ENCODE measurements at places on chromosomes 7 and 10.

GRCh38 chr7:7173956-7174632 lies 8.2 kb upstream of the C1GALT1 start:
- no peak for DNase-seq

DNA sequence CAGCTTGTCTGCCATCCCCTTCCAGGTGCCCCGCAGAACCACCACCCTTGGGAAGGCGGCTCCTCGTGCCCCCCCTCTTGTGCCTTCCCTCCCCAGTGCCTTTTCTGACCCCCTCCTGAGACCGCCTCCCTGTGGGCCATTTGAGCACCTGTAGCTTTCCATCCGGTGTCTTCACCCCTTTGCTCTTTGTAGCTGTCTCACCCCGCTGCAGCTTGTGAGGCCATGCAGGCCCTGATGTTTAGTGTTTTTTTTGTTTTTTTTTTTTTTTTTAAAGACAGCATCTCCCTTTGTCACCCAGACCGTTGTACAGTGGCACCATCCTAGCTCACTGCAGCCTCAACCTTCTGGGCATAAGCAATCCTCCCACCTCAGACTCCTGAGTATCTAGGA lies 52.5 kb downstream of the CUX1 start:
- no peak for DNase-seq

GRCh38 chr10:3502673-3503072 lies 282.3 kb downstream of the KLF6 start:
- DNase-seq: no peak

- no peak for DNase-seq
These were observed 563 bp upstream of the COA1 start for GRCh38 chr7:43729924-43730248.

- DNase-seq: no peak
These were observed 65.0 kb downstream of the ANKRD7 start for GRCh38 chr7:118289476-118289875.

GRCh38 chr10:98438715-98439114 lies 8.0 kb downstream of the HPS1 start:
- no peak for DNase-seq

GRCh38 chr7:129951226-129952085 lies 1.3 kb downstream of the UBE2H start:
- no peak for DNase-seq

DNA sequence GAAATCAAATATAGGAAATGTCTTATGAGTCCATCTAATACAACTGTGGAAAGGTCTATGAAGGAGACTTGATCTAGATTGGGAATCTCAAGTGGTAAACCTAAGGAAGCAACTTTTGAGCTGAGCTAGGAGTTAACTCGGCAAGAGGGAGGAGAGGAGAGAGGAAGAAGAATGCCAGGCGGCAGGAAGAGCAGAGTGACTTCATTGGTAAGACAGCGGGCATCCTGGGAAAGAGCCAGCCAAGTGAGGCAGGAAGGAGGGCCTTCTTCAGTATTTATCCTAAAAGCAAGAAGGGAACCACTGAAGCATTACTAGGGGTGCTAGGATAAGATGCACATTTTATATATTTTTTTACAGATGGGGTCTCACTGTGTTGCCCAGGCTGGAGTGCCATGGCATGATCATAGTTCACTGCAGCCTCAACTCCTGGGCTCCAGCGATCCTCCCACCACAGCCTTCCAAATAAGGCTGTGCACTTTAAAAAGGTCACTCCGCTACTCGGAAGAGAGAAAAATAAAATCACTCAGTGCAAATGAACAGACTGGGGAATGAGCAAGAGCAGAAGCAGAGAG lies 2.0 kb downstream of the BCL7B start:
- DNase-seq: no peak

DNA sequence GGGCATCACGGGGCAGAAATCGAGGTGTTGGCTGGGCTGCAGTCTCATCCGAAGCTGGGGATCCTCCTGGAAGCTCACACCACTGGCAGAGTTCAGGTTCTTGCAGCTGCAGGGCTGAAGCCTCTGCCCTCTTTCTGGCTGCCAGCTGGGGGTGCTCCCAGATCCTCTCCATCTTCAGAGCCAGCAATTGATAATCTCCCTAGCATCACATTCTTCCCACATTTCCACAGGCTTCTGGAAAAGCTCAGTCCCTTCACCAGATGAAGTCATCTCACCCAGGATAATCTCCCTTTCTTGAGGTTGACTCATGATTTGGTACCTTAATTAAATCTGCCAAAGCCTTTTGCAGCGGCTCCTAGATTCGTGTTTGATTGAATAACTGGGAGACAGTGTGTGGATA lies 55.2 kb downstream of the NRP1 start:
- no peak for DNase-seq

DNA sequence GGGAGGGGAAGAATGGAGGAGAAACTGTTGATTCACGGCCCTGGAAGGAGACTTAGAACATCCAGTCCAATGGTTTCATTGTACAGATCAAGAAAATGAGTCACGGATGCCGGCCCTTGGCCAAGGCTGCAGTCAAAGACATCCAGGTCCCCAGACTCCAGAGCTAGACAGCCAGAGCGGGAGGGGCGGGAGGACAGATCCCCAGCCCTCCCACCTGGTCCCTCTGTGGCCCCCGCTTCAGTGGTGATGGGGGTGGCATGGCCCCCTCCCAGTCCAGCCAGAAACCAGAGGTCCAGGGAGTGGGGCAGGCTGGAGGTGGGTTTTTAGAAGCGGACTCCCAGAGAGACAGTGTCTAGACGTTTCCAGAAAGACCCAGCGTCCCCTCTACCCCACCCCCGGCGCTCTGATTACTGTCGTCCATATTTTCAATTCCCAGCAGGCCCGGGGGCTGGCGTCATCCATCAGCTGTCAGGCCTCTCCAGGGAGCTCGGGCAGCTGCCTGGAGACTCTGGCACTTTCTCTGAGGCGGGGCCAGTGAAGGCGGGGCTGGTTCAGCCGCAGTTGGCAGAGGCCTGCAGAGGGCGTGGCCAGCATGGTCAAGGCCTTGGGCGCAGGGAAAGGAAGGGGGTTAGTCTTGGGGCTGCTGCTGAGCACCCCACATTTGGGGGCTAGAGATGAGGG lies 8.0 kb upstream of the HSPB1 start:
- DNase-seq: no peak

DNA sequence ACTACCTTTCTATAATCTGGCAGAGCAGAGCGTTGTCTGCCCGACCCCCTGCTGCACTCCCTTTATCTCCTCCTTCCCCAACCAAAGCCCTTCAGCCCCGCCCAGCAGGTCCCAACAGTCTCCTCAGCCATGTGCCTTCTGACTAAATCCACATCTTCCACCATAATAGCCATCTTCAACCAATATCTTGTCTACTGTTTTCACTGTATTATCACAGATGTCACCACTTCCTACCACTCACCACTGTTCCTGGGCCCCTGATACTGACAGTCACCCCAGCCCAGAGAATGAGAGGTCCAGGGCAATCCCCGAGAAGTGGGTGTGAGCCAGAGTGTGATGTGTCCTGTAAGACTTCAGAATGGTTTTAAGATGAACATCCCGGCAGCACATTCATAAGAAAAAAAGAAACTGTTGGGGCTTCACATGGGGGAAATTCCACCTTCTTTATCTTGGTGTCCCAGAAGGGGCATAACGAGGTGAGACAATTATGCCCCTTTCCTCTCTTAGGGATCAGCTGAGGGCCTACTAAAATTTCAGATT lies 25.3 kb downstream of the CCDC6 start:
- no peak for DNase-seq

DNA sequence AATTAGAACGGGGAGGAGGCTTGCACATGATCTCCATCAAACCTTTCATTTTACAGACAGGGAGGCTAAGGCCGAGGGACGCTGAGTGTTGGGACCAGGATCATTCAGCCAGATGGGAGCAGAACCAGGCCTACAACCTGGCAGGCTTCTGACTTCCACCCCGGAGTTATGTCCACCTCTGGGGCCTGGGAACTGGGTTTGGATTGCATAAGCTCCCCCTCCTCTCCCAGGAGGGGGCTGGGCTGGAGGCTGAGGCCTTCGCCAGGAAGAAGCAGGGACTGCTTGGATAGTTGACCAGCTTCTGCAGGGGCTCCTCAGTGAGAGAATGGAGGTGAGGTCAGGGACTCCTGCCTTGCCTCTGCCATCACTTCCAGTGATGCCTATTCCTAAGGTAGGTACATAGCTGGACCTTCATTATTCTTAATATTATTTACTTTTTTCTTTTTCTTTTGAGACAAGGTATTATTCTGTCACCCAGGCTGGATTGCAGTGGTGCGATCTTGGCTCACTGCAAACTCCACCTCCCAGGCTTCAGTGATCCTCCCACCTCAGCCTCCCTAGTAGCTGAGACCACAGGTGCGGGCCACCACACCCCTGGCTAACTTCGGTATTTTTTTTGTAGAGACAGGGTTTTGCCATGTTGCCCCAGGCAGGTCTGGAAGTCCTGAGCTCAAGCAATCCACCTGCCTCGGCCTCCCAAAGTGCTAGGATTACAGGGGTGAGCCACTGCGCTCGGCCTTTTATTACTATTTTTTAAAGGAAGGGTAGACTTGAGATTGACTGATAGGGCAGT lies 1.3 kb downstream of the SNX10 start:
- DNase-seq: no peak

DNA sequence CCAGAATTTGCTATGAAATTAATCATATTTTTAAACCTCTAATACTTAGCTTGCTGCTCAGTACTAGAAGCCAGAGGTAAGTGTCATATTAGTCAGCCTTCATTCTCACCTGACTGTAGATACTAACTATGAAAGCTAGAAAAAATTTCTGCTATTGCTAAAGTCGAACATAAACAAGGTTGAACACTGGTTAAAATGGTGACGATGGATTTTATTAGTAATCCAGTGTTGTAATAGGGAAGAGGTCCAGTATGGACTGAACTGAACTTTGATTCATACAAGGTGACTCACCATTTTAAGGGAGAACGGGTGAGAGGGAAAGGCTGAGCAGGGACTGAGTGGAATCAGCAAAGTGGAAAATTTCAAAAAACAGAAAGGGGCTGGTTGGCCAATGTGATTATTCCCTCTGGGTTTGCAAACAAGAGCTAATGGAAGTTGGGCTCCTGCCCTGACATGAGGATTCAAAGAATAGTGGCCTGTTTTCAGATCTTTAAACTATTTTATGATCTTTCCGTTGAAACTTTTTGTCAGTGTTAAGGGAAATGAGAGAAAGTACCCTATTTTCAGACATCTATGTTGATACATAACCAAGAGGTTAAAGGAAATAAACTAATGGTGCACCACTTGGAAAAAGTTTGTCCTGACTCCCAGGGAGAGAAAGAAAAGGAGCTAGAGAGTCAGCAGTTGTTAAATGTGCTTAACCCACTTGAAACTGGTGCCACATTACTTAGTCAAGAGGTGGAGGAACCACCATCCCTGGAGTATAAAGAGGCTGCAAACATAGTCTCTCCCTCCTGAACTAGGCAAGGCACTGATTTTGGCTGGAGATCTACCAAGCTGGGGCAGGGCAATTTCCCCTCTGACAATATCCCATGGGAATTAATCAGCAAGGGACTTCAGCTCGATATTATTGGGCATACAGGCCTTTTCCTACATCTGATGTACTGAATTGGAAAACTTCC lies 15.3 kb upstream of the AKR1C1 start:
- DNase-seq: no peak

GRCh38 chr10:101066146-101066895 lies 4.5 kb downstream of the KAZALD1 start:
- DNase-seq: peak; percentile 43

- no peak for DNase-seq
These were observed 67.9 kb downstream of the DAGLB start for GRCh38 chr7:6379886-6380285.

- no peak for DNase-seq
These were observed 245.5 kb downstream of the FOXP2 start for GRCh38 chr7:114660126-114660486.

- DNase-seq: no peak
These were observed 9.6 kb downstream of the TRIM56 start for GRCh38 chr7:101094791-101095375.

DNA sequence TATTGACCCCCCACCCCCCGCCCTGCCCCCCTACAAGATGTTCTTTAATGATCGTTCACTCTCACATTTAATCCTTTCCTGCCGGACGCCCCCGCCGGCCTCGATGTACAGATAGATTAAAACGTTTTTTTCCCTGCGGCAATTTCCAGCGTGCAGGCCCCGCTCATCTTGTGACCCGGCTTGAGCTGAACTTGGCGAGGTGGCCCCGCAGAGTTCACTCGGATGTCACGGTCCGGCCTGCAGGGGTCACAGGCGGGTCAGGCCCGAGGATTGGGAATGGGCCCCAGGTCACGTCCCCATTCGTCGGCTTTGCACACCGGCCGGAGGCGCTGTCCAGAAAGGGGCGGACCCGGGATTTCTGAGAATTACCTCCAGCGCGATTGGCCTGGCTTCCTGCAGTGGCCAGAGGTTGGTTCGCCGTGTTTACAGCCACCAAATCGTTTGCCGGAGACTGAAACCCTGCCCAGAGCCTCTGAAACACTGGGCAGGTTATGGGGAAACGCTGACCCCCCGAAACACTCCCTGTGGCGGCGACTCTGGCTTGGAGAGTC lies 1.9 kb upstream of the CYP26A1 start:
- no peak for DNase-seq

- DNase-seq: no peak
These were observed 10.2 kb downstream of the MYL10 start for GRCh38 chr7:101618916-101619315.

DNA sequence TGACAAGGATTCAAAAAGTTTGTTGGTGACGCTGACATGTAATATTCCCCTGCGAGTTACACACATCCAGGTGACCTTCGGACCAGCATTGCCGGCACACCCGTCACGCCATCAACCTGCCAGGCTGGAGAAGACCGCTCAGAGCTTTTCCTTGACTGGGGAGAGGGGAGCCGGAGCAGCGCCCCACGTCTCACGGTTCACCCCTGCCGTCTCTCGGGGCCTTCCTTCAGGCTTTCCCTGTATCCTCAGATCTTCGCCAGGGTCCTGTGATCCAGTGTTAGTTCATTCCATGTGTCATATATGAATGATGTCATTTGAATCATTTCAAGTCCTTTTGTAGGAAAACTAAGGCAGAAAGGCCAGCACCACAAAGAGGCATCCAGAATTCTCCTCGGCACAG lies 127.8 kb downstream of the MGMT start:
- no peak for DNase-seq

DNA sequence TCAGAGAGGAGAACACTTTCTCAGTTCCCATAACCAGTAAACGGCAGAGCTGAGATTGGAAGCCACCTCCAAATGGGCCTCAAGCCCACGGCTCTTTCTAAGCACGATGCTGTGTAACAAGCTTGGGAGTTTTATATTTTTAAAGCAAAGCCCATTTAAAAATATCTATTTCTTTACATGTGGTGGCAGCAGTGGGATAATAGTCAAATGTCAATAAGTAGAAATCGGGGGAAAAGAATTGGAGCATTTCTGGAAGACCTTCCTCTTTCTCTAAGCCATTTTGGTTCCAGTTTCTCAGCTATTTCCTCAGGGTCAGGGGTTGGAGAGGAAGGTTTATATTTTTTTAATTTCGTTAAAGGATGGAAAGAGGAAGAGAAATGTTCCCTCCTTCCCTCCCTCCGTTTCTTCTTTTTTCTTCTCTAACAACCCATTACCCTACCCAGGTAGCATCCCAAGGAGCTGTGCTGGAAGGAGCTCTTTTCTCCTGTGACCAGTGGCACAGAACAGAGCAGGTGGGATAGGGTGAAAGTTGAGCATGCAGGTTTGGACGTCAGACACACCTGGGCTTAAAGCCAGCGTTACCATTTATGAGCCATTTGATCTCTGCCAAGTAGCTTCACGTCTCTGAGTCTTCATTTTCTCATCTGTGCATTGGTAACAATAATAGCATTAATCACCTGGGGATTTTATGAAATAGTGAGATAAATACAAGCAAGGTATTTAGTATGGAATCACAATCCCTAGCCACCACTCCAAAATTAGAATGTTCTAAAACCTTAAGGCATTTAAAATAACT lies 515.7 kb downstream of the RPS24 start:
- DNase-seq: no peak

Measured in naive thymus-derived CD4-positive, alpha-beta T cell (primary cell).